Glomerular endothelial cell (primary cell): ENCODE measurements at places on chromosomes 7 and 10.

DNA sequence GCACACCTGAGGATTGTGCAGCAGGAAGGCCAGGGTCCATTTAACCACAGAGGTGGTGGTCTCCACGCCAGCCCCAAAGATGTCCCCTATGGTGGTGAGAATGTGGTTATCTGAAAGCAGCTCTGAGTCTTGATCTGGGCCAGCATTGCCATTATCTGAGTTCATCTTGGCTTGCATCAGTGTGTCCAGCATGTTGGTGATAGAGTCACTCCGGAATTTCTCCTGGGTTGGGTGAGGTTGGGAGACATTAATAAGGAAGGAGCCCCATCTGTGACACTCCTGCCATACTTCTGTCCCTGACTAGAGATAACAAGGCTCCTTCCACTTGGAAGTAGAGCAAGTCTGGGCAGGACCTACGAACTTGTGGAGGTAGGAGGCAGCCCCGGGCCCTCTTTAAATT, 4.2 kb downstream of the CYP17A1 start:
- no peak for DNase-seq

GRCh38 chr7:129781928-129782817, 170.6 kb downstream of the UBE2H start:
- no peak for DNase-seq

DNA sequence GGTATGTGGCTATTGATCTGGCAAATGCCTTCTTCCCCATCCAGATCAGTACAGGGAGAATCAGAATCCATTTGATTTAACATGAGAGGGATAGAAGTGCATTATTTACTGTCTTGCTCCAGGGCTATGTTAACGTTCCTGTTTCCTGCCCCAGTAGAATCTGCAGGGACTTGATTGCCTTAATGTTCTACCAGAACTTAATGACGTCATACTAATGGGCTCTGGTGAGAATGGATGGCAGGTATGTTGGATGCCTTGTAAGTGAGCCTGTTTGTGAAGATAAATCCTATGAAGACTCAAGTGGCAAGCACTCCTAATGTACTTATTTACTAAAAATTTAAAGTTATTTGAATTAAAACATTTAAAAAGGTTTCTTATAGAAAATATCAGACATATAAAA, 44.5 kb upstream of the CHCHD3 start:
- DNase-seq = no peak

DNA sequence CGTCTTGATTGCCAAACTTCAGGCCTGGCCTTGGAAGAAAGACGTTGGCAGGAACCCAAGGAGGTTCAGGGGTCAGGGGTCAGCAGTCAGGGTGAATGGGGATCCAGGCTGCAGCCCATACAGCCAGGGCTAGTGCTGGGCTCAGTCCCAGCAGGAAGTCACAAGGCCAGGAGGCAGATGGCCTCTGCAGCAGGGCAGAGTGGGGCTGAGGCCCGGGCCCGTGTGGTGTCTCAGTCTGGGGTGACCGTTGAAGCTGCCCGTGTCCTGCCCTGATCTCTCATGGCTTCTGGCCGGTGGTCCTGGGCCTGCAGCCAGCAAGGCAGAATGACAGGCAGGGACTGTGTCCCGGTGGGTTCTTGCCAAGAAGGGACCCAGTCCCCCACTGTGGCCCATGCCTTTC, 26.6 kb upstream of the PURB start:
- no peak for DNase-seq

- no peak for DNase-seq
Observed at GRCh38 chr10:132393695-132394181, 3.3 kb upstream of the PWWP2B start.

GRCh38 chr10:14162629-14163344, 167.9 kb downstream of the FRMD4A start:
- DNase-seq = no peak

DNA sequence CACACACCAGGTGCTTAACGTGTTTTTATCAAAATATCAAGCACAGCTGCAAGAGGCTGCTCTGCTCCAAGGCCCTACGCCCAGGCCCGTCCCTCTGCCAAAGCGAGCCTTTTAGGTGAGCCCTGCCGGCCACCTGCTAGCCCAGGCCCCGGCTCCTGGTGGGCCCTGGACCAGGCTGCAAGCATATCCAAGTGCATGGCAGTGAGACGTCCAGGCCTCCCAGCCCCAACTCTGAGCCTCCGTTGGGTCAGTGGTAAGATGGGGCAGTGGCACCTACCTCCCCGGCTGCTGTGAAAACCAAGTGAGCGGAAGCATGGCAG, 136.2 kb downstream of the LHPP start:
- DNase-seq = no peak

DNA sequence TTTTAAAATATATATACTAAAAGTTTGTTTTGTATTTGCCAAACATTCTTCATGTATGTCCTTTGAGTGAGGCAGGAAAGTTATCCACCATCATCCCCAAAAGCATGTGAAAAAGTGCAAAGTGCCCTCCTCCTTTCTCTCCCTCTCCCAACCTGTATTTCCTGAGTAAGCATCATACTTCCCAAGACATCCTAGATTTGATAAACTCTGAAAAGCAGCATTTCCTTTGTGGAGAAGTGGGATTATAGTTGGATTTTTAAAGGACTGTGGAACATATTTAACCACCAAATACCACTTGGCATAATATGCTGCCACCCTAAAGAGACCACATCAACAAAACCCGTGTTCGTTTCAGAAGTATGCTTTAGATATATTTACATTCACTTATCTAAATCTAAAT, 36.9 kb downstream of the NET1 start:
- no peak for DNase-seq

DNA sequence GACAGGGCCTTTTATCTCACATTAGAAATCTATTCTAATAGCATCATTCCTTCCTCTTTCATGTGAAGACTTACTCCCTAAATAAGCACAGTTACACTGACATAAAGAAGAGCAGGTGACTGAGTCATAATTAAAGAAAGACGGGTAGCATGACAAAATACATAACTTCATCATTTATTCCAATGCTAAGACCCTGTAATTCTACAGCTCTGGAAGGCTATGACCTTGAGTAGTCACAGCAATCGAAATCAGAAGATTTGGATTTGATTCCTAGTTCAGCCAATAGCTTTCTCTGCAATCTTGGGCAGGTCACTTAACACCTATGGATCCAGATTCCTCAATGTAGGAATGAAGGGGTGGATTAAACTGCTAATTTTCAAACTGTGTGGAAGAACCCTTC, 42.7 kb downstream of the KDM7A start:
- DNase-seq = no peak

- no peak for DNase-seq
Observed at GRCh38 chr7:108413782-108414492, 42.3 kb downstream of the NRCAM start.

- no peak for DNase-seq
Observed at GRCh38 chr10:22086730-22087401, 83.3 kb upstream of the DNAJC1 start.

- DNase-seq = no peak
Observed at GRCh38 chr10:59580026-59580863, 129.4 kb downstream of the SLC16A9 start.

DNA sequence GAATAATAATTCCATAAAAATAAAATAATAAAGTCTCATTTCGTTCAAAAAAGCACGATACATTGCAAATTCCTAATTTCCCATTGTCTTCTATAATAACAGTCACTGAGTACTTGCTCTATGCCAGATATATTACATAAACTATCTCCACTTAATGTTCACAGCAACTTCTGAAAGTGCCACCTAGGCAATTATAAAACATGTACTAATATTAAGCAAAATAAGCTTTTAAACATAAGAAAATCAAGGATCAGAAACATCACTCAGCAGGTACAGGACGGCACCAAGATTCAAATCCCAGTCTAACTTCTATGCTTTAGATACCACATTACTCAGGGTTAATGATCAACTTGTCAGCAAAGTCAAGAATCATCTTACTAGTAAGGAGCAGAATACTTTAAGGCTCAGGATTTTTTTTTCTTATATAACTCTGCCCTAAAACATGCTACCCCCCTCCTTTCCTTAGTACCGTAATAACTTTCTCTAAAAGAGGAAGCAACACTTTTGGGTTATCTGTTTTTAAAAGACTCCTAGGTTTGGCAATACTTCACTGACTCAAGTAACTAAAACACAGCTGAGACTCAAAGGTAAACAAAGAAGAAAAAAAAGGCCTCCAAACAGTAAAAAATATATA, 51.3 kb downstream of the USP6NL start:
- no peak for DNase-seq

DNA sequence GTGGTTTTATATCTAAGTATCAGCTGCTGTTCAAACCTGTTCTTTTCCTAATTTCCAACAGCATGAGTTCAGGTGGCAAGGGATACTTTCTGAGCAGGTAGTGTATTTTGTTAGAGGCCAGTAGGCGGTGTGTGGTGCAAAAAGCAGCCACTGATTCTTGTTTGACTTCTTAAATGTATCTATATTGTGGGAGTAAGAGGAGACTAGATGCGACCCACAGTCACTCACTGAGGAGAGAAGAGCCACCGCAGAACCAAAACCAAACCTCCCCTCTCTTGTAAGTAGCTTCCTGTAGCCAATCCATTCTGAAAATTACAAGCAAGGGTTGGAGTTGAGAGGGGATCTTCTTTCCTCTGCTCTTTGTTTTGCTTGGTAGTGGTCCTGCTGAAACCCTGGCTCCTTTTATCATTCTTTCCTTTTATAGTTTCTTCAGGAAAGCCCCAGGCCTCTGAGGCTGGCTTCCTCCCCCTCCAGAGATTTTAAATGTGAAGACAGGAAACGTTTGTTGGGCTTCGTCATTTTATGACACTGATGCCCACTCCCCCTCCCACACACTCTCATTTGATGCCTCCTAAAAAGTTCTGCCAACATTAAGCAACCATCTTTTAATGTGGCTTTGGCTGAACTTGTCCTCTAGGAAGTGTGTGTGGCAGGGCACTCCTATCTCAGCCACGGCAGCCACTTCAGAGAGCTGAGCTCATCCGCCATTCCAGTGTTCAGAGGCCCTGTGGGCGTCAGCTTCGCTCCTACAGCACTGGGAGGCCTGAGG, 566.0 kb downstream of the SUGCT start:
- DNase-seq = no peak

- DNase-seq = no peak
Observed at GRCh38 chr7:91319351-91319750, 55.1 kb downstream of the FZD1 start.

DNA sequence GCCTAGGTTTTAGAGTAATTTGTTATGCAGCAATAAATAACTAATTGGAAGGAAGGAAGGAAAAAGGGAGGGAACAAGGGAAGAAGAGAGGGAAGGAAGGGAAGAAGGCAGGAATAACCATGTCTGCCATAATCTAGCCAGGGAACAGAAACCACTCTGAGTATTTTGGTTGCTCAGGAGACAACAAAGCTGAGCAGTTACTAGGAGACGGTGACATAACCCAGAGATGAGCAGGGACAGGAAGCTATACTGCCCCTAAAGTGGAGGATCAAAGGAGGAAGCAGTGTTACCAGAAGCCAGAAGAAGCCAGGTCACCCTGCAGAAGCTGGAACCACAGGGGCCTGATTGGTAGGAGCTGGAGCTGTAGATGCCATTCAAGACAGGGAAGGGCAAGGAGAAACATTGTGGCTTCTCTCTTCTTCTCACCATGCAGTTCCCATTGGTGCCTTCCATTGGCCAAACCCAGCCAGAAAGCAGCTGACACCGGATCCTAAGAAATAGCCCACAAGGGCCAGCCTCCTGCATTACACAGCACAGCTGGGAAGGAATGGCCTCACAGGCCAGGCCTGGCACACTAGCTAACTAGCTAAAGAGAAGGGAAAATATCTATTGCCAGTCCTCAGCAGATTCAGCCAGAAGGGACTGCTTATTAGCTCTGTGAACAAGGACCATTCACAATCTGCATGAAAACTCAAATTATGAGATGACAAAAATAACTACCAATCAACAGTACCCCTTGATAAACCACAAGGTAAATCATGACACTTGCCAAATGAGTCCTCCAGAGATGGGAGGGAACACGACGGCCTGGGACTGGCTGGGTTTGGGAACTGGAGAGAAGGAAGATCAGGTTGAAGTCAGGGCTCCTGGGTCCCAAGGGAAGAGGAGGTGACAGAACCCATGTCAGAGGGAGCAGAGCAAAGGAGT, 184.5 kb upstream of the NFE2L3 start:
- no peak for DNase-seq

DNA sequence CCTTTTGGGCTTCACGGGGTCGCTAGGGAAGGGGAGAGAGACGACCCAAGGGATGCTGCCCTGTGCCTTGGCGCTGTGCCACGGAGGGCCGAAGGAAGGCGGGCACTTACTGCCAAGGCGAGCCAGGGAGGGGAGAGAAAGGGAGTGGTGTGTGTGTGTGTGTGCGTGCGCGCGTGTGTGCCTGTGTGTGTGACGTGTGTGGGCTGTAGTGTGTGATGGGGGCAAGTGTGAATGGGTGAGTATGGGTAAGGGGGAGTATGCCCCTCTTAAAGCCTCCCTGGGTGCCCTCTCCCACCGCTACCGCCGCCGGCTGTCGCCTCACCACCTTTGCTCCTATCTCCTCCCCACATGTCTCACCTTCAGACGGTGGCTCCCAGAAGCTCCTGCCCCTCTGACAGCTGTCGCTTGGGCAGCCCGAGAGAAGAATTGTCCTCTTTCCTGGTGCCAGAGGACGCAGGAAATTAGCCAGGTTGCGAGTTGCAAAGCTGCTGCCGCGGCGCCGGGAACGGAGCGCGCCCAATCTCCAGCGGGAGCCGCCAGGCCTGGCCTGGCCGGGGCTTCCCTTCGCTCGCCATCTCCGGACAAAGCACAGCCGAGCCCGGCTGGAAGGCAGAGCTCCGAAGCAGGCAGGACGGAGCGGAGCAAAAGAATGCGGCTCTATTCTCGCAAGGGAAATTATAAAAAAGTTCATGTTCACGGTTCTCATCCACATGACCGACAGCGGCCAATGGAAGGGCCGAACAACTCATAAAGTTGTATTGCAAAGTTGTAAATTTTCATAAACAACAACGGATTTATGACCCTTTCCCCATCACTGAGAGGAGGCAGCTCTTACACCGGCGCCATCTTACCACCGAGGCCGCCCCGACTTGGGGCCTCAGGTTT, at the start of gene HOXA3:
Gene HOXA3, minus strand, starts transcription at position 653 of the 885 bp plus-strand sequence. CDS start 41,943 bp downstream, outside the sequence.
- no peak for DNase-seq

GRCh38 chr7:32299133-32299702, 191.0 kb downstream of the LSM5 start:
- DNase-seq = no peak

GRCh38 chr10:87642486-87642885, 17.2 kb upstream of the PAPSS2 start:
- no peak for DNase-seq
